ENCODE measurements at places on chromosomes 13 and 19.

- no peak for DNase-seq
These were observed 1.1 kb downstream of the LSM14A start for GRCh38 chr19:34173193-34173956.

DNA sequence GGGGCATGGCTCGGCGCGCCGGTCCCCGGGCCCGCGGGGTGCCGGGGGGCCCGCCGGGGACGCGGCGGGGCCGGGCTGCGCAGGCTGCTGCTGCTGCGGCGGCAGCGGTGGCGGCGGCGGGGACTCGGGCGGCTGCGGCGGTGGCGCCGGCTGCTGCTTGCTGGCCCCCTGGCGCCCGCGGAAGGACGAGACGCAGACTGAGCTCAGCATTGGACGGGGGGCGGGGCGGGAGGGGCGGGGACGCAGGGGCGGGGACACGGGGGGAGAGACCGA lies 368 bp downstream of the KCNC3 start:
- no peak for DNase-seq

- DNase-seq, result no peak
These were observed 3.7 kb upstream of the C2CD4C start for GRCh38 chr19:412356-413355.

GRCh38 chr13:77388944-77389624 lies 62.2 kb upstream of the MYCBP2 start:
- DNase-seq, result no peak

DNA sequence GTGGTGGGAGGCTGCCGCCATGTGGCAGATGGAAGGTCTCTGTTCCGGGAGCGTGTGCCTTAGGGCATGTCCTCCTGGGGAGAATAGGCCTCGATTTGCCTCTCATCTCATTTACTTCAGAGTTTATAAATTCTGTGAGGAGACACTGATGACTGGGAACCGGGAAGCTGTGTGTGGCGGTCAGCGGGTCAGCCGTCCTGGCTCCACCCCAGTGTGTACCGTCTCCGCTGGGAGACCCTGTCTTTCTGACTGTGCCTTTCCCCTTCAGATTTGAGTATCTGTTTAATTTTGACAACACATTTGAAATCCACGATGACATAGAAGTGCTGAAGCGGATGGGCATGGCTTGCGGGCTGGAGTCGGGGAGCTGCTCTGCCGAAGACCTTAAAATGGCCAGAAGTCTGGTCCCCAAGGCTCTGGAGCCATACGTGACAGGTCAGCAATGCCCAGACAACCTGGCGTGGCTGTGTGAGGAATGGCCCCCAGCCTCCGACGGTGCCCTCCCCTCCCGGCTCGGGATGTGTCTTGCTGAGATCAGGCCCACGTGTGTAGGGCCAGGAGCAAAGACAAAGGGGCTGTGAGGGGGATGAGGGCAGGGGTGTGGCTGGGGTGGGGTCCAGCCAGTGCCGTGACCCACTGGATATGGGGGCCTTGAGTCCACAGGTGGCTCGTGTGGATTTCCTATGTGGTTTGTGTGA lies 21.6 kb downstream of the ATP4B start:
- DNase-seq, result no peak

- no peak for DNase-seq
These were observed 1531.4 kb upstream of the SLC10A2 start for GRCh38 chr13:104597546-104598180.

DNA sequence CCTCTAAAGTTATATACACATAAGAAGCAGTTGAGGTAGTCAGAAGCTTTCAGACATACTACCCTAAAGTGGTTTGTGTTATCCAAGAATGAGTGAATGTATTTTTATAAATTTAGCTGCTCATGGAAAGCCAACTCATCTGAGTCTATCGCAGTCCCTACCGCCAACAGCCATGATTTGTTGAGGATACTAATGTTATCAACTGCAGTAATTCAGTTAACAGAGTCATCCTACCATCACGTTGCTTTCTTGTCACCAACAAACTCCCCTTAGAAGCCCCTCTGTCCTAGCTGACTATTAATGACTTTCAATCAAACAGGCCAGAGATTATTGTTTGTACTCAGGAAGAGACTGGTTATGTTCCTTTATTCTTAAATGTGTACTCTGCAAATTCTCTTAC lies 169.9 kb downstream of the DCT start:
- no peak for DNase-seq

- DNase-seq, result no peak
These were observed 764.3 kb upstream of the ARGLU1 start for GRCh38 chr13:107332188-107332587.

- peak; percentile 43 for DNase-seq
These were observed 88.0 kb downstream of the SLC10A2 start for GRCh38 chr13:102978168-102978567.

GRCh38 chr19:28847468-28847867 lies 365.5 kb downstream of the UQCRFS1 start:
- DNase-seq, result no peak

DNA sequence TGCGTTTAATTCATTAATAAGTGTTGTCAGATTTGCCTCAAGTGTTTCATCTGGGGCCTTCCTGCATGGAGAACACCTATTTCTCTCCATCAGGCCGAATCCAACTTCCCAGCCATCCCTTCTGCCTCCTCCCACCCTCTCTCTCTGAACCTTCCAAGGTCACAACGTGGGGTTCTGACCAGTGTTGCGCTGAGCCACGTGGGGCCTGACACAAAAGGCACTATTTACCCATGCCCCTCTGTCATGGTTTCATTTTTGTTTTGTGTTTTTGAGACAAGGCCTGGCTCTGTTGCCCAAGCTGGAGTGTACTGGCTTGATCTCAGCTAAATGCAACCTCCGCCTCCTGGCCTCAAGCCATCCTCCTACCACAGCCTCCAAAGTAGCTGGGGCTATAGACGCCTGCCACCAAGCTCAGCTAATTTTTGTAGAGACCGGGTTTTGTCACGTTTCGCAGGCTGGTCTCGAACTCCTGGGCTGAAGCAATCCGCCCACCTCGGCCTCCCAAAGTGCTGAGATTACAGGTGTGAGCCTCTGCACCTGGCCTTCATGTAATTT lies 8.6 kb upstream of the IRGC start:
- no peak for DNase-seq

GRCh38 chr19:10503002-10503789 lies at the start of gene KEAP1:
Gene KEAP1, minus strand, starts transcription at chr19:10503356. Its CDS starts 3,323 bp downstream, at chr19:10500033.
- no peak for DNase-seq

GRCh38 chr19:2278459-2279158 lies 3.4 kb downstream of the PEAK3 start:
- DNase-seq, result no peak

- DNase-seq, result no peak
These were observed 12.8 kb downstream of the ZNF791 start for GRCh38 chr19:12623361-12624031.

DNA sequence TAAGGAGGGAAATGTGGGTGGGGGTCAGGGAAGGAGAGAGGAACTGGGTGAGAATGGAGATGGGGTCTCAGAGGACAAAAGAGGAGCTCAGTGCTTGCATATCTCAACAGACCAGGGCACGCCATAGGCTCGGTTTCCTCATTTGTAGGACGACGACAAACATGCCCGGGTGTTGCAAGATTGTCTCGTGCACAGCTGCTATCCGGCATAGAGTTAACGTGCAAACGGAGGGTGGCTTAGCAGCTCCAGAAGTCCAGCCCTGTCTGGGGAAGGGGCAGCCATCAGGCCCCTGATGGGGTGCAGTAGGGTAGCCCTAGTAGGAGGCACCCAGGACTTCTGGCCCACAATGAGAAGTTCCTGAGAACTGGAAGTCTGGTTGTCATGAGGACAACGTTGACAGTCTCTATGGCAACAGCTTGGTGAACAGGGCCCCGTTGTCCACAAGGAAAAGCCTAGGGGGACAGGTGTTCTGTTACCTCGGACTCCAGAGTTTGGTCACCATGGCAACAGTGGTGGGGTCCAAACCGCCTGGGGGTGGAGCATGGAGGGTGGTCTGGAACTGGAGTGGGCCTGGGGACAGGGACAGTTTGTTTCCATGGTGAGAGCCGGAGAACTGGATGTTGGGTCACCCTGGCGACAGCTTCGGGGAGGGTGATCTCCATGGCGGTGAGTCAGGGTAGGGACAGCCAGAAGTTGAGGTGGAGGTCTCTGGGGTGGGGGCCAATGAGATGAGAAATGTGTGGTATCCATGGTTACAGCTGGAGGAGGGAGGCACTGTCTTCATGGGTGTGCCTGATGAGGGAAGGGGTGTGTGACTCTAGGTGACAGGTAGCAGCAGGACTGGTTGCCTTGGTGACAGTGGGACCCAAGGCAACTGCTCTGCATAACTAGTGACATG lies 16.8 kb downstream of the TM6SF2 start:
- no peak for DNase-seq

DNA sequence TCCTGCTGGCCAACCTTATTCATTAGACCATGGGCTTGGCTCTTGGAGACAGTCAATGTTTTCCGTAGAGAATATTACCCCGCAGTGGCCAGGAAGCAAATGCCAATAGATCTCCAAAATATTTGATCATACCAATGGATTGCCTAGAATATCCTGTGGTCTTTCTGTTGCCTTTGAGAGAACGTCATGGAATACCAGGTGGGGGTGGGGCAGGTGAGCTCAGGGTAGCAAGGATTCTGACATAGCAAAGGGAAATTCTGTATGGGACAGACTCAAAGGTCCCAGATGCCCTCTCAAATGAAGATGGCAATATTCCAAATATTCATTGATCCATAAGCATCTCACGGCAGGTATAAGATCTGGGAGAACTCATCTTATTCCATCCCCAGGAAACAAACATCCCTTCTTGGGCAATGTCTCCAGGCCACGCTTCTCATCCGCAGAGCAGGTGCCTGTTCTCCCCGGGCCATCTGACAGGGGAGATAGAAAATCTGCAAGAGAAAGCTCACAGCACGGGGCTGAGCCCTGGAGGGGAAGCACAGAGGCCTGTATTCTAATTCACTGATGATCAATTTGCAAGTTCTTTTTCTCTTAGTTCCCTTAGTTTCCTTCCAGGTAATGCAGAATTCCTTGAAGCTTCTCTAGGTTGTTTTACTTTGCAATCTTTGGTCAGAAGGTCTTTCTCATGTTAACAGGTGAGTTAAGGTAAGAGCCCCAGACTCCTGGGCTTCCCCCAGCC lies 69.6 kb upstream of the TSHZ3 start:
- no peak for DNase-seq

All from fibroblast of the conjunctiva (primary cell).